ENCODE measurements at places on chromosomes 16 and 17.

- DNase-seq: no peak
Observed at GRCh38 chr16:22210285-22210684, 4.2 kb downstream of the EEF2K start.

DNA sequence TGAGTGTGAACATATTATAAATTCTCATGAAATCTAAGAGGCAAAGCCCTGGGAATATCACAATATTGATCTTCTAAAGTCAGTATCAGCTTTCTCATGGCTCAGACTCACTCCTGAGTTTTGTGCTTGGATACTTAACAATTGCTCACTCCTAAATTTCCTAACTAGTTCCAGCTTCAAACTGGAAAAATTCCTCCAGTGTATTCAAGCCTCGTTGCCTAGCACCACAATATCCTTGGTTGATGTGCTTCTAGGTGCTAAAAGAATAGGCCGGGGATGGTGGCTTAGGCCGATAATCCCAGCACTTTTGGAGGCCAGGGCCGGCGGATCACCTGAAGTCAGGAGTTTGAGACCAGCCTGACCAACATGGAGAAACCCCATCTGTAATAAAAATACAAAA, 62.5 kb downstream of the XYLT1 start:
- DNase-seq: no peak

- DNase-seq: no peak
Observed at GRCh38 chr17:77427391-77427991, 286.7 kb downstream of the SEC14L1 start.

GRCh38 chr17:35627417-35627816, 40.3 kb downstream of the AP2B1 start:
- DNase-seq: no peak

DNA sequence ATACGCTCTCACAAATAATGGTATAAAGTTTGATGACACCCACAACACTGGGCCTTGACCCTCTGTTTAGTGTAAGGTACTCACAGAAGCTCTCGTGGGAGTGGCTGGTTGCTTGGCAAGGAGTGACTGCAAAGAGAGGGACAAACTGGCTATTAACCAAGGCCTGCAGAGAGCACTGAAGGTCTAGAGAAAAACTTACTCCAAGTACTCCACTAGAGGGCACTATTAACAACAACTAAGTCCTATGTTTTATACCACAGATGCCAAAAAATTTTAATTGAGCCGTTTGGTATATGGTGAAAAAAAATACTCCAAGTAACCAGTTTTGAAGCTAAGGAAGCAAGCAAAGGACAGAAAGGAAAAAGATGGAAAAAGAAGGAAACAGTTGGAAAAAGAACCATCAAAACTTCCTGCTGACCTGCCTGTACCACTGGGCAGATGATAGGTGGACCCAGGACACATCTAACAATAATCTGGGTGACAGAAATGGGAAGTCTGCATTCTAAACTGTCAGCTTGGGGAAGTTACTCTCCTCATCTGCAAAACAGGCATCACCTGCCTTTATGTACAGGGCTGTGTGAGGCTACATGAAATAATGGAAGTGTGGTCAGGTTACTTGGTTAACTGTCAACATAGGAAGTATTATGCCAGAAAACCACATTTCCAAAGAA, 23.2 kb downstream of the DYNC1LI2 start:
- DNase-seq: no peak

DNA sequence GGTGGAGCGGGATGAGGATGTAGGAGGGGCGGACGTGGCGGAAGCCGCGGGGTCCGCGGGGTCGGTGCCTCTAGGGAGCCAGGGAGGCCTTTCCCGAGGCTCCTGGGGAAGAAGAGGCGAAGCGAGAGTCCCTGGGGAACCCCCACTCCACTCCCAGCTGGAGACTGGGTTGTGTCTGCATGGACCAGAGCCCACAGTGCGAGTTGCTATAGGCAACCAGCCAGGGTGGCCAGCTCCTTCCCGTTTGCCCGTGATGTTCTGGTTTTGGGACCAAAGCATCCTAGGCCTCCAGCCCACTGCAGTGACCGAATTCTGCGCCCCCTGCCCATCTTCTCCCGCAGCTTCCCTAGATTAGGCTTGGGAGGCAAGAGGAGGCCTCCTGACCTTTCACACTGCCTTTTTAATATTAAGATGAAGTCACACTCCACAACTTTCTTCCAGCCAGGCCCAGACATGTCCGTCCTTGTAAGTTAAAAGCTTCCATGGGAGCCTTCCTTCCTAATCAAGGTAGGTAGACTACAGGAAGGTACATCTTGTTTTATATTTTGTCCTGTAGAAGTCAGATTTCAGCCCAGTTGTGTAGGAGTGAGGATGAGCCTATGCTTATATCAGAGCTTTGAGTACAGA, 469 bp downstream of the AMZ2 start:
- DNase-seq: peak; percentile 42
